ENCODE measurements at places on chromosomes 4 and X. TPM values are rescaled to one million over a fixed set of nuclear protein-coding genes. Genes with fewer than 3 reads are reported as not detected.

RASL11B gene
- total RNA-seq: 0.70 TPM

GAB1 gene
- 37.6 TPM for total RNA-seq

SLC38A5 gene
- total RNA-seq: 24.7 TPM

CYSLTR1 gene
- 4.8 TPM for total RNA-seq

GAGE1 gene
- not detected for total RNA-seq
